CD4-positive, CD25-positive, alpha-beta regulatory T cell (primary cell): ENCODE measurements at places on chromosomes 2 and 18. TPM values are rescaled to one million over a fixed set of nuclear protein-coding genes. Genes with fewer than 3 reads are reported as not detected.

Gene DLGAP1
- polyA plus RNA-seq = 1.3 TPM

Gene POTEC
- polyA plus RNA-seq = not detected

Gene SULT1C2
- polyA plus RNA-seq = not detected

Gene UGT1A8
- not detected for polyA plus RNA-seq

Gene NDUFAF7
- polyA plus RNA-seq = 9.3 TPM

Gene ITGA6
- polyA plus RNA-seq = 41.4 TPM

Gene GALNT14
- not detected for polyA plus RNA-seq

Gene ZNF396
- polyA plus RNA-seq = 1.3 TPM

Gene SH3BP4
- not detected for polyA plus RNA-seq

Gene HOXD1
- polyA plus RNA-seq = not detected

Gene POTEJ
- polyA plus RNA-seq = not detected

Gene PROKR1
- not detected for polyA plus RNA-seq

Gene TXNDC2
- polyA plus RNA-seq = not detected

Gene SERPINB4
- not detected for polyA plus RNA-seq

Gene SPP2
- not detected for polyA plus RNA-seq

Gene PARD3B
- polyA plus RNA-seq = not detected

Gene IL1RL1
- polyA plus RNA-seq = not detected

Gene DCAF17
- 11.9 TPM for polyA plus RNA-seq

Gene RAPGEF4
- polyA plus RNA-seq = not detected

Gene TYW5
- 4.1 TPM for polyA plus RNA-seq

Gene SLC25A52
- polyA plus RNA-seq = not detected

Gene FLACC1
- polyA plus RNA-seq = 0.38 TPM

Gene NAT8
- polyA plus RNA-seq = not detected

Gene SPDYA
- 0.25 TPM for polyA plus RNA-seq

Gene FAM124B
- 2.7 TPM for polyA plus RNA-seq

Gene GPC1
- 0.06 TPM for polyA plus RNA-seq

Gene HADHB
- 121 TPM for polyA plus RNA-seq

Gene DOK6
- not detected for polyA plus RNA-seq

Gene FOXD4L1
- polyA plus RNA-seq = not detected

Gene STPG4
- not detected for polyA plus RNA-seq

Gene CDKL4
- polyA plus RNA-seq = 1.6 TPM
